Immature natural killer cell (primary cell): ENCODE measurements at places on chromosomes 4 and X.
A peak's percentile ranks its signal among the peaks of the same experiment; 100 is the strongest.

- H3K4me1 ChIP-seq, result peaks cover 41% of the 10 kb centered on the region
- no peaks in the 10 kb centered on the region for H3K36me3 ChIP-seq
- peak; percentile 88 for DNase-seq
- H3K27me3 ChIP-seq, result peaks cover 8% of the 10 kb centered on the region
- H3K27ac ChIP-seq, result peak within 1 kb of the TSS; percentile 92
Measured at GRCh38 chrX:119693040-119693995, at the start of gene SEPTIN6. Gene SEPTIN6 (minus strand): TSS chrX:119693168. CDS start chrX:119693105, 63 bp downstream.

DNA sequence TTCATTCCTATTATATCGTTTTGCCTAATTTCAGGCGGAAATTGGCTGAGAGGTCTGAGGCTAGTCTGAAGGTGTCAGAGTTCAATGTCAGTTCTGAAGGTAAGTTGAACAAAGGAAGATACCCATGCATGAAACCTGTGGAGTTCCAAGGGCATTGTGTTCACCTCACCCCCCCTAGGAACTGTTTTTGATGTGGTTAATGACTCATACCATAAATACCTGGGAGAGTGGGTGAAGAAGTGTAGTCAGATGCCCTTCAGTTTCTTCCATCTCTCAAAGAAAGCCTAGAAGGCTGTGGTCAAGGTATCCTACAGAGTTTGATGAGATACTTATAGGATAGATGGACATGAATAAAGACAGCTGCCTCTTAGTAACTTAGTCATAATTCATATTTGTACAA, 2.7 kb downstream of the UTP14A start:
- H3K27ac ChIP-seq, result no peak overlapping the region
- peaks cover 4% of the 10 kb centered on the region for H3K27me3 ChIP-seq
- no peak overlapping the region for H3K4me3 ChIP-seq
- H3K36me3 ChIP-seq, result peaks cover 3% of the 10 kb centered on the region
- DNase-seq, result no peak

GRCh38 chr4:54254116-54254914, 25.2 kb downstream of the PDGFRA start:
- no peaks in the 10 kb centered on the region for H3K4me1 ChIP-seq
- H3K27me3 ChIP-seq, result peaks cover 7% of the 10 kb centered on the region
- no peak overlapping the region for H3K27ac ChIP-seq
- no peak overlapping the region for H3K4me3 ChIP-seq

DNA sequence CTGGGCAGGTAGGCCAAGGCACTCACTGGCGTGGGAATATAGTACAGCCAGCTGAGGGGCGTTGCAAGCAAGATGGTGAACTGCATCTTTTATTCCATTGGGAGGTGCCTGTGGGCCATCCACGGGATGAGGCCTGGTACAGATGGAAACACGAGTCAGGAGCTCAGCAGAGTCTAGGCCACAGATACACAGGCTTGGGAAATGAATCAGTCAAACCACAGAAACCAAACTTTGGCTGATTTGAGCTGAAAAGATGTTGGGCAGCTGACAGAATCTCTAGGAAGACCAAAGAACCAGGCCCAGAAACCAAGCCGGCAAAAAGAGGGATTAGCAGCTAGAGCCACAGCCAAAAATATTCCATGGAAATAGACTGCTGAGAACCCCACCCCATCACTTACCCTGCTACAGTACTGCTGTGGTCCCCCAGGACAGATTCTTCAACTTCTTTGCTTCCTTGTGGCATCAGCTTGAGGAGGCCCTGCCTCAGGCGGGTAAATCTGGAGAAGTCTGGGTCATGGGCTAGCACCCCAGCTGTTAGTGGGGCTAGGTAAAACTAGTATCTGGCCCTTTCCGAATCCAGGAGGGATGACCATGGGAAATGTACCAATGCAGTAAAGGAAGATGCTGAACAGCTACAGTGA, 75.4 kb downstream of the TMEM131L start:
- DNase-seq, result no peak
- H3K27me3 ChIP-seq, result peaks cover 3% of the 10 kb centered on the region
- peaks cover 69% of the 10 kb centered on the region for H3K4me1 ChIP-seq
- H3K4me3 ChIP-seq, result no peak overlapping the region

DNA sequence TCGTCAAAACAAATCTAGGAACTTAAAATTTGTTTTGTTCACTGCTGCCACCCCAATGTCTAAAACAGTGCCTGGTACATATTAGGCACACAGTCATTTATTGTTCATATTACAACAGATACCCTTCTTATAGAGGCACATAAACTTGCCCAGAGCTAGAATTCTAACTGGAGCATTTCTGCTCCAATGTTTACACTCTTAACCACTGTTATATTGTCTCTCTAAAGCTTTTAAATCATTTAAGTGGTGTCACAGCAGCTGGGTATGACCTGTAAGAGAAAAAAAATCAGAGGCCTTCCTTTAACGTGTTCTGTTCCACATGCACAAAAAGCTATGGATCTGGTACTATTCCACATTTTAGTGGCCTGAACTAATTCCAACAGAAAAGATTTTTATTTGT, 3.0 kb downstream of the UBE2D3 start:
- no peak for DNase-seq
- H3K4me1 ChIP-seq, result peaks cover 15% of the 10 kb centered on the region
- no peak overlapping the region for H3K4me3 ChIP-seq
- H3K36me3 ChIP-seq, result peaks cover 4% of the 10 kb centered on the region
- no peak overlapping the region for H3K27ac ChIP-seq
- H3K27me3 ChIP-seq, result peaks cover 2% of the 10 kb centered on the region

DNA sequence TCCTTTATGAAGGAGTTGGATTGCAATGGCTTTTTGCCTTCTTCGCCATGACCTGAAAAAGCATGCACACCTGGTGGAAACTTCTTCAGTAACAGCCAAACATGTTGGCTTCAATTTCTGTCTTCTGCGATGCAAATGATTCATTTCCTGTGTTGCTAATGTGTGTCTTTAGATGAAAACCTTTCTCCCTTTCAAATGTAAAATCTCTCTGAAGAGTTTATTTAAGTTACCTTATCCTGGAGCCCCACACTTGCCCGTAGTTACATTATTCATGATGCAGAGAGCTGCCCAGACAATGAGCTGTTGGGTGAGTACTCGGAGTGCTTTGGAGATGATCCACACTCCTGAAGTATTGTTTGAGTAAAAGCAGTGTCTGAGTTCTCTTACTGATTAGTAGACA, 1100.9 kb downstream of the RPA4 start:
- no peak overlapping the region for H3K27ac ChIP-seq
- H3K27me3 ChIP-seq, result peaks cover under 1% of the 10 kb centered on the region
- DNase-seq, result no peak
- H3K36me3 ChIP-seq, result no peaks in the 10 kb centered on the region

DNA sequence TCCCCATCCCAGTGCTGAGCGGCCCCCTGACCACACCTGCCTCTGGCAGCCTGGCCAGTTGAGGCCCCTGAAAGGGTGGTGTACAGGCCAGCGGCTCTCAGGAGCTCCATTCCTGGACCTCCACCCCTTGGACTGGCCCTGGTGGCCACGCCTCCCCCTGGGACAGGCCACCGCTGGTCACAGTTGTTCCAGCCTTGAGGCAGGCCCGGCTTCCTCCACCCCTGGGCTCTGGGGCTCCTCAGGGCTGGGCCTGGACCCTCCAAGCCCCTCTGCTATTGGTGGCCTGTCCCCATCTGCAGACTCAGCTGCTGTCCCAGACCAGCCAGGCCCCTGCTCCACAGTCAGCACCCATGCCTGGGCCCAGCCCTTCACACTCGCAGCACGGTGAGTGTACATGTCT, 93.2 kb upstream of the NKX1-1 start:
- no peak for DNase-seq
- H3K36me3 ChIP-seq, result no peaks in the 10 kb centered on the region
- H3K27me3 ChIP-seq, result no peaks in the 10 kb centered on the region
- no peak overlapping the region for H3K4me3 ChIP-seq
- no peaks in the 10 kb centered on the region for H3K4me1 ChIP-seq

DNA sequence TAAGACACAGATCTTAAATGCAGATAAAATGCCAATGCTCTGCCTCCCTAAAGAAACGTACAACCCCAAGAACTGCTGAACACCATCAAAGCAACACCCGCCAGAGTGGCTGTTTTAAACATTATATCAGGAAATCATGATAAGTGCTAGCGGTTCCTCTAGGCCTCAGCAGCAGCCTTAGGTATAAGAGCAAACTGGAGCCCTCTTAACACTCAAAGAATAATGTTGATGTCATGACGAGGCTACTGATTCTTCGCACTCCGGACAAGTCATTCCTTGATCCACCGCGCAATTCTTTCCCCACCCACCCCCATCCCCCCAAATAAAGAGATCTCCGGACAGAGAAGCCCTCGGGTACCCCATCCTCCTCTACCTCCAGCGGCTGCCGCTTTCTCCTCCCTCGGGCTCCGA, 507 bp downstream of the LIN54 start:
- peak overlapping the region; percentile 94 for H3K27ac ChIP-seq
- H3K4me1 ChIP-seq, result peaks cover 81% of the 10 kb centered on the region
- DNase-seq, result peak; percentile 26

- no peak for DNase-seq
- peaks cover 2% of the 10 kb centered on the region for H3K27me3 ChIP-seq
- no peaks in the 10 kb centered on the region for H3K4me1 ChIP-seq
- H3K27ac ChIP-seq, result no peak overlapping the region
- no peak overlapping the region for H3K4me3 ChIP-seq
Measured at GRCh38 chr4:40409835-40410234, 74.7 kb downstream of the CHRNA9 start.

DNA sequence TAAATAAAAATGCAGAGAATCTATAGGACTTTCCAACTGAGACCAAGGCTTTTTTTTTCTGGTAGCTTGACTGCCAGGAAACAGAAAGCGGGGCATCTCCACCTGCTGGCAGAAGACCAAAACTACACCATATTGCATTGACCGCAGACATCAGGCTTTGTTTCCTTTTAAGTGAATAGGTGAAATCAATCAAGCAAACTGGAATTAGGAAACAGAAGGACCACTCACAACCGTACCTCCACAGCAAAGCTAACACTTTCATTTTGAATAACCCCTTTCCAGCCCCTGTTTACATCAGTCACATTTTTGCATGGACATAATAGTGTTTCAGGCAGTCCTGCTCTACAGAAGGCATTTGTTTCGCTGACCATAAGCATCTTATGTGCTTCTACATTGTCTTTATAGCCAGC, 218.2 kb downstream of the IDS start:
- no peak overlapping the region for H3K4me3 ChIP-seq
- no peak overlapping the region for H3K27ac ChIP-seq
- H3K27me3 ChIP-seq, result no peaks in the 10 kb centered on the region
- peak; percentile 40 for DNase-seq
- no peaks in the 10 kb centered on the region for H3K36me3 ChIP-seq
- H3K4me1 ChIP-seq, result no peaks in the 10 kb centered on the region

- H3K4me3 ChIP-seq, result no peak overlapping the region
- H3K27me3 ChIP-seq, result no peaks in the 10 kb centered on the region
- no peak for DNase-seq
- H3K4me1 ChIP-seq, result no peaks in the 10 kb centered on the region
- H3K36me3 ChIP-seq, result no peaks in the 10 kb centered on the region
Measured at GRCh38 chr4:111454961-111455360, 690.3 kb upstream of the FAM241A start.

DNA sequence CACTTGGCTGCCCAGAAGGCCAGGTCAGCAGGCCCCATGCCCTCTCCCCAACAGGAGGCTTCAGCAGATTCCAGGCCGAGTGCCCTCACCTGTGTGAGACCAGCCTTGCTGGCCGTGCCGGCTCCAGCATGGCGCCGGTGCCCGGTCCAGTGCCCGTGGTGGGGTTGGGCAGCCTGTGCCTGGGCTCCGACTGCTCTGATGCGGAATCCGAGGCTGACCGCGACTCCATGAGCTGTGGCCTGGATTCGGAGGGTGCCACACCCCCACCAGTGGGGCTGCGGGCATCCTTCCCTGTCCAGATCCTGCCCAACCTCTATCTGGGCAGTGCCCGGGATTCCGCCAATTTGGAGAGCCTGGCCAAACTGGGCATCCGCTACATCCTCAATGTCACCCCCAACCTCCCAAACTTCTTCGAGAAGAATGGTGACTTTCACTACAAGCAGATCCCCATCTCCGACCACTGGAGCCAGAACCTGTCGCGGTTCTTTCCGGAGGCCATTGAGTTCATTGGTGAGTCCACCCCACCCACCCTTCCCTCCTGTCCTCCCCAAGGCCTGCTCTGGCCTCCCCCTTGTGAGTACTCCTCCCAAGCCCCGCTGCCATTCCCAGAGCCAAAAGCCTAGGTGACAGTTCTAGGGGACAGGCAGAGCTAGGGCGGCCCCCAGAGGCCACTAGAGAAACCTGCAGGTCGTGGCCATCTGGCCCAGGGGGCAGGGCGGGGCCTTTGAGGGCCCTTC, 2.3 kb downstream of the DUSP9 start:
- no peaks in the 10 kb centered on the region for H3K4me1 ChIP-seq
- peaks cover 5% of the 10 kb centered on the region for H3K27me3 ChIP-seq
- no peak for DNase-seq
- no peaks in the 10 kb centered on the region for H3K36me3 ChIP-seq

GRCh38 chrX:45323387-45323786, 122.7 kb upstream of the DIPK2B start:
- H3K36me3 ChIP-seq, result no peaks in the 10 kb centered on the region
- no peaks in the 10 kb centered on the region for H3K4me1 ChIP-seq
- no peak overlapping the region for H3K27ac ChIP-seq
- H3K27me3 ChIP-seq, result peaks cover 2% of the 10 kb centered on the region
- no peak for DNase-seq

DNA sequence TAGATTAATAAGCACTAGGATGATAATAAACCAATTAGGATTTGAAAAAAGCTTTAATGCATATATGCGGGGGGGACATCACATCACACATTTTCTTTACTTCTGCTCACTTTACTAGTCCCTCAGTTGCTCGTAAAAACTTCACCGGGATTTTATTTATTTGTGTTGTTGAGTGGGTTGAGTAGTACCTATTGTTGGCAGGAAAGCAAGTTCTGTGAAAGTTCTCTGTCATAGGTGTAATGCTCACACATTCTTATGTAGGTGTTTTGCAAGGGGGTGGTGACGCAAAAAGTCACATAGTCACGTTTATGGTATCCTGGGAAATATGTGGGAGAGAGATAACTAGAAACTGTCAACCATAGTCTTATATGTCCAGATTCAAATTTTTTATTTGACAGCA, 65.3 kb downstream of the PDLIM5 start:
- DNase-seq, result no peak
- H3K27ac ChIP-seq, result no peak overlapping the region
- no peak overlapping the region for H3K4me3 ChIP-seq
- no peaks in the 10 kb centered on the region for H3K27me3 ChIP-seq
- H3K4me1 ChIP-seq, result peaks cover 23% of the 10 kb centered on the region
- no peaks in the 10 kb centered on the region for H3K36me3 ChIP-seq

DNA sequence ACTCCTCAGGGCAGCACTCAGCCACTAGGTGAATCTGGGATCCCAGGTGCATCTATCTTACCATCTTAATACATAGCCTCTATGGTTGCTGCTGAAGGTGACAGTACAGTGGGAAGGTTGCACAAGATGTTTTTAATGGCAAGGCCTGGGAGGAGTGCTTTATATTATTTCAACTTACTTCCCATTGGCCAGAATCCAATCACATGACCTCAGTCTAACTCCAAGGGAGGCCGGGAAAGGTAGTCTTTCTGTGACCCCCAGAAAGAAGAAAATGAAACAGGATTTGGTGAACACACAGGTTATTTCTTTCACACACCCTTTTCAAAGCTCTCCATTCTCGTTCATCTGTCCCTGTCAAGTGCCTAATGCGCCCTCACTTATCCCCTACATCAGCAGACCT, 189.1 kb upstream of the ATP6AP2 start:
- no peaks in the 10 kb centered on the region for H3K4me1 ChIP-seq
- H3K27ac ChIP-seq, result no peak overlapping the region
- peaks cover 8% of the 10 kb centered on the region for H3K27me3 ChIP-seq

GRCh38 chr4:123995936-123996335, 599.3 kb downstream of the SPRY1 start:
- no peak overlapping the region for H3K27ac ChIP-seq
- no peak for DNase-seq
- H3K27me3 ChIP-seq, result no peaks in the 10 kb centered on the region
- no peaks in the 10 kb centered on the region for H3K4me1 ChIP-seq
- H3K4me3 ChIP-seq, result no peak overlapping the region
- H3K36me3 ChIP-seq, result no peaks in the 10 kb centered on the region
